ENCODE measurements at places on chromosomes 2 and 18.

DNA sequence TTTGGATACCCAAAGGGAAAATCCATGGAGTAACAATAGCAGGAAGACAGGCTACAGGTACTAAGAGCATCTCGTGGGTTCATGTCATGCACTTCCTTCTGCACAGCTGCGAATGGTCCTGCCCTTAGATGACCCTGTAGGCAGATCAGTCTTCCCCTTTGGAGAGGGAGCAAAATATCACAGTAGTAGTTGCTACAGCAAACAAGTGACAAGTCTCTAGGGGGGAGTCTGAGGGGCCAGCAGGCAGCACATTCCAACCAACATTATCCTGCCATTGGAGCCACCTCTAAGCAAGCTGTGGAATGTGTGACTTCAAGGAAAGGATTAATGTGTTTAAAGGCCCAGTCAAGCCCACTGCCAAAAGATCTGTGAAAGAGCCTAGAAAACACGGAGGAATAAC is 273.2 kb upstream of the PARD3B start:
- no peak for DNase-seq

DNA sequence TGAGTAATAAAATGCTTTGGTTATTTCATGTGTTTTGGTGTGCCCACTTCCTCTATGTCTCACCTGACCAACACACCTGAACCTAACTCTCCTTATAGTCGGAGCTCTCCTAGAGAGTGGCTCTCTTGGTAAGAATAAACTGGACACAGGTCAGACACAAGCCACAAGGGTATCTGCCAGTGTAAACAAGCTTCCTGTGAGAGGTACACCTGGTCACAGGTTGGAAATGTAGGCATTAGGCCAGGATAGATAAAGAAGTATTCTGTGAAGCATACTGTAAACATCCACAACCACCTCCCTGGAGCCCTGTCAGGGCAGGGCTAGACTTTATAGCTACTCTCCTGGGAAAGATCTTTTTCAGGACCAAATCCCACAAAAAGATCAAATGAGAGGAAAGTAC is 69.4 kb downstream of the ZDBF2 start:
- DNase-seq: no peak

GRCh38 chr18:11570073-11570588 is 39.3 kb upstream of the SLC35G4 start:
- DNase-seq: no peak

DNA sequence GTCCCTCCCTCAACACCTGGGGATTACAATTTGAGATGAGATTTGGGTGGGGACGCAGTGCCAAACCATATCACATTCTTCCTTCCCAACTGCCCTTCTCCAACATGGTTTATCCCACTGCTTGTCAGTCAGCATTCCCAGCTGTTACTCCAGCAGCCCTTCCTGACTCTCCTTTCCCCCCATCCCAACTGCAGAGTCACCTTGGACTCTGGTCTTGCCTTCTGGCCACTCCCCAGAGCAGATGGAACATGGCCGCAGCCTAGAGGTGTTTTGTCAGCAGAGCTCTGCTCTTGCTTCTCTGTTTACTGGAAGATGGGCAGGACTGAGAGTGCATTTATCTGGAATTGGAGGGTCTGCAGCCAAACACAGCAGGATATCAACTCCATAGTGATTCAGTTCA is 51.2 kb upstream of the MEX3C start:
- no peak for DNase-seq

GRCh38 chr2:215626812-215627281 is 191.0 kb upstream of the FN1 start:
- DNase-seq: no peak

DNA sequence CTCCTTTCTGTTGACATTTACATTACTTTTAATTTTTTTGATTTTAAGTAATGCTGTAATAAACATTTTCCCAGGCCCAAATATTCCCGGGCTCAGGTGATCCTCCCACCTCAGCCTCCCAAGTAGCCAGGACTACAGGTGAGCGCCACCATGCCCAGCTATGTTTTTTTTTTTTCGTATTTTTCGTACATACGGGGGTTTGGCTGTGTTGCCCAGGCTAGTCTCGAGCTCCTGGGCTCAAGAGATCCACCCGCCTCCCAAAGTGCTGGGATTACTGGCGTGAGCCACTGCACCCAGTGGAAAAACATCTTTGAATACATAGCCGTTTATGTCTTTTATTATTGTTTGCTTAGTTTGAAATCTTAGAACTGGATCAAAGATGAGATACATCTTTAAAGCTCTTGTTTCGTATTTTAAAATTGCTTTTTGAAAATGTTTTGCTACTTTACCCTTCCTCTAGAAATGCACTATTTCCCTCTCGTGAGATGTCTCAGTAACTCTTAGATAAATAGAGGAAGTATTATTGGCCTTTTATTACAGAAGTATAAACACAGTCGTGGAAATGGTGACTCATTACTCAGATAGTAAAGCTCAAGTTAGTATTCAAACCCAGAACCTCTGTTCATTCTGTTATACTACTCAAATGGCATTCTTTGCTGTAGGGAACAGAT is 2.4 kb downstream of the SMCHD1 start:
- DNase-seq: no peak

DNA sequence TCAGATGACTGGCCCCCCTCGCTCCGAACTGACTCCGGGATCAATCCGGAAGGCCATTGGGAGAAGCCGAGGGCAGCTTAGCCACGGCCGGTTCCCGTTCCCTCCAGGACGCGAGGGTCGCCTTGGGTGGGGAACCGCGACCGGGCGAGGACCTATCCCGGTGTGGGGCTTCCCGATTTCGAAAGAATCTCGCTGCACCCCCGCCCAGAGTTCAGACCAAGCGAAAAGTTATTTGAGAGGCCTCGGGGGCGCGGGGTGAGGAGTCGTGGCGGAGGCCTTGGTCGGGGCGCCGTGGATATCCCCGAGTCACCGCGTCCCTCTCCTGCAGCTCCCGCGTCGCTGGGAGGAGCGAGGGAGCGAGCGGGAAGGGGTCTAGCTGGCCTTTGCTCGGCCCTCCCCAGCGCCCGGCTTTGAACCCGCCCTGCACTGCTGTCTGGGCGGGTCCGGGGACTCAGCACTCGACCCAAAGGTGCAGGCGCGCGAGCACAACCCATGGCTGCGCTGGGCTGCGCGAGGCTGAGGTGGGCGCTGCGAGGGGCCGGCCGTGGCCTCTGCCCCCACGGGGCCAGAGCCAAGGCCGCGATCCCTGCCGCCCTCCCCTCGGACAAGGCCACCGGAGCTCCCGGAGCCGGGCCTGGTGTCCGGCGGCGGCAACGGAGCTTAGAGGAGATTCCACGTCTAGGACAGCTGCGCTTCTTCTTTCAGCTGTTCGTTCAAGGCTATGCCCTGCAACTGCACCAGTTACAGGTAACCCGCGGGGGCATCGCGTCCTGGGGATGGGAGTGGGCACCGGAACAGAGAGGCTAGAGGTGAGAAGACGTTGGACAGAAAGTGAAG is at the start of gene CYP27A1:
Gene CYP27A1, plus strand, starts transcription at position 457 of the 837 bp plus-strand sequence. Its CDS starts 36 bp downstream, at position 493.
- no peak for DNase-seq

DNA sequence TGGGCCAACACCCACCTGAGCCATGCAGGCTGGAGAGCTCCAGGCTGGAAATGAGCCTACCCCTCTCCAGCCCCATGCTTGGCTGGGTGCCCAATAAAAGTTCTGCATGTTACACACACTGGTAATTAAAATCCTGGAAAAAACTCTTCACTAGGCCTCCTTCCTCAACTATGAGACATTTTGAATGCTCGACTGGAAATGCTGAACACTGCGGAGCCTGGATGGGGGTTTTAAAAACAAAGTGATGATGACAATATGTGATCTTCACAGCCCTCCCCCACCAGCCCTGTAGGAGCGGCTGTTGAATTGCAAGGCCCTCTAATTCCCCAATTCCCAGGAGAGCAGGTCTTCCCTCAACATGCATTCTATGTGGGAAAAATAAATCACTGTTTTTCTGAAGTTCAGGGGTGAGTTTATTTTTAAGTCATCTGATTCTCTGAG is 179.2 kb downstream of the TTC32 start:
- DNase-seq: no peak

GRCh38 chr2:227293531-227293930 is 31.5 kb upstream of the MFF start:
- no peak for DNase-seq

DNA sequence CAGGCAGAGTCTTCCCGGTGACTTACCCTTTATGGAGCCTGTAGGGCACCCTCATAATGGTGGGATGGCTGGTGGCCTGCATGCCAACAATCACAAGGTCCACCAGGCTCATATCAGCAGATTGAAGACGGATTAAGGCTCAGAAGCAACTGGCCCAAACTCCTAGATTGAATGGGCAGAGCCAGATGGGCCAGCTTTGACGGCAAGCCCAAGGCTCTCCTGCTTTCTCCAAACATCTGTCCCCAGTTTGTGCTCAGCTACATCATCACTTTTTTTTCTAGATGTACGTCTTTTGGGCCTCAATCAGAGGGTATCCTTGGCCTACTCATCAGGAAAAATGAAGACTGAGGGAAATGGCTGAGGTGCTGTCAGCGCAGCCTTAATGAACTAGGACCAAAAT is 114.6 kb downstream of the VIT start:
- no peak for DNase-seq

- DNase-seq: no peak
Observed at GRCh38 chr2:217905395-217905794, 97.4 kb downstream of the TNS1 start.

GRCh38 chr2:27264253-27264752 is 1.5 kb upstream of the SLC30A3 start:
- DNase-seq: no peak

DNA sequence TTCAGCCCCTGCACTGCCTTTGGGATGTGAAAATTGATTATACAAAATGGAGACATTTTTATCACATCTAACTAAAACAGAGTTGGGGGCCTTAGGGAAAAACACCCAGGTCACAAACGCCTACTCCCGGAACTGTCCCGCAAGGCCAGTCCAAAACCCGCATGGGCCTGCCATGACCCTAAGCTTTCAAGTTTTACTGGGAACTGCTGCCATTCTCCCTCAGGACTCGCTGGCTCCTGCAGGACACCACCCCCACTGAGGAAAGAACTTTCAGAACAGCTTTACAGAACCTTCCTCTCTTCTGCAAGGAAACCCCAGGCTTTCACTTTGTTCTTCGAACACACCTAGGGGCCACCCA is 320.4 kb upstream of the HS6ST1 start:
- no peak for DNase-seq

DNA sequence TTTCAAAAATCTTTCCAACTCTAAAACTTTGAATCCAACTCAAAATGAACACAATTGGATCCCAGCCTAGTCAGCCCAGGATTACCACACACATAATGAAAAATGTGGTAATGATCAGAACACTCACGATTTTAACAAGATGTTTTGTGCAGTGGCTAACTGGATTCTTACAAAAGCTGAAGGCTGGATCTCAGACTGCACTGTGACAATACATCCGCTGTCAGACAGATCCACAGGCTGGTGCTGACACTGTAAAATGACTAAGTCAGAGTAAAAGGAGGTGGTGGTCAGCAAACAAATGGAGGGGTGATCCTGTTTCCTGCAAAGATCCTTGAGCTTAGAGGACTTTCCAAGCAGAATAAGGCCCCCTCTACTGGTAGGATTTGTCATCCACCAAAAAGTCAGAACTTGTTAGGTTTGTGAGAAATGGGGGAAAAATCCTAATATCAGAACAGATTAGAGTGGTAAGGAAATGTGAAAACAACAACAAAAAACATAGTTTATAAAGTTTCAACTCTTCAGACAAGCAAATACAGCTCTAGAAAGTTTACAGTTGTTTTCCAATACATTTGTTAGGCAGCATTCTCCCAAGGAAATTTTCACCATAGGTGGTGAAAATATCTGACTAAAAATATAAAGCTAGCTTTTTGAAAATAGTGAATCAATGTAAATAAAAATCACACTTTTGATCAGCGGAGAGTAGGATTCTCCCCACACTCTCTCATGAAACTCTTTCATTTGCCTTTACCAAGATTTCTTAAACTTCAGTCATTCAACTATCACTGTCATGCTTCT is 211.9 kb downstream of the AGPS start:
- no peak for DNase-seq

GRCh38 chr2:230202430-230203109 is 17.2 kb downstream of the SP110 start:
- no peak for DNase-seq
